ENCODE measurements at places on chromosomes 11 and 22.

DNA sequence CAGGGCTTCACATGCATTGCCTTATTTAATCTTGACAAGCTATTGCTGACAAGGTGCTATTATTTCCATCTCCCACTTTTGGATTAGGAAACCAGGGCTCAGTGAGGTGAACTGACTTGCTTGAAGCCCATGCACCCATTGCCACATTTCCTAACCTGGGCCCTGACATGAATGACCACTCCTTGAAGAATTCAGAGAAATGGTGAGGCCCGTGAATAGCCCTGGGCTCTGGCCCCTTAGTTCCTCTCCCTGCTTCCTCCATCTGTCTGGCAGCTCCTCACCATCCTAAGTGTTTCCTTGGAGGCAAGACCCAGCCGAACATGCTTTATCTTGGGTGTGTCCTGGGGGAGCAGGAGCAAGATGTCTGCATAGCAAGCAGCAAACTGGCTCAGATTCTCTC is 56.1 kb upstream of the NECTIN1 start:
- DNase-seq, result no peak

- no peak for DNase-seq
These were observed 106.7 kb downstream of the MRTFA start for GRCh38 chr22:40529821-40530220.

- DNase-seq, result no peak
These were observed 2.2 kb upstream of the RGL4 start for GRCh38 chr22:23688571-23688970.

- peak; percentile 77 for DNase-seq
These were observed 13.1 kb downstream of the EEF1G start for GRCh38 chr11:62560566-62561103.

GRCh38 chr11:27388001-27388400 is 25.0 kb upstream of the CCDC34 start:
- no peak for DNase-seq

DNA sequence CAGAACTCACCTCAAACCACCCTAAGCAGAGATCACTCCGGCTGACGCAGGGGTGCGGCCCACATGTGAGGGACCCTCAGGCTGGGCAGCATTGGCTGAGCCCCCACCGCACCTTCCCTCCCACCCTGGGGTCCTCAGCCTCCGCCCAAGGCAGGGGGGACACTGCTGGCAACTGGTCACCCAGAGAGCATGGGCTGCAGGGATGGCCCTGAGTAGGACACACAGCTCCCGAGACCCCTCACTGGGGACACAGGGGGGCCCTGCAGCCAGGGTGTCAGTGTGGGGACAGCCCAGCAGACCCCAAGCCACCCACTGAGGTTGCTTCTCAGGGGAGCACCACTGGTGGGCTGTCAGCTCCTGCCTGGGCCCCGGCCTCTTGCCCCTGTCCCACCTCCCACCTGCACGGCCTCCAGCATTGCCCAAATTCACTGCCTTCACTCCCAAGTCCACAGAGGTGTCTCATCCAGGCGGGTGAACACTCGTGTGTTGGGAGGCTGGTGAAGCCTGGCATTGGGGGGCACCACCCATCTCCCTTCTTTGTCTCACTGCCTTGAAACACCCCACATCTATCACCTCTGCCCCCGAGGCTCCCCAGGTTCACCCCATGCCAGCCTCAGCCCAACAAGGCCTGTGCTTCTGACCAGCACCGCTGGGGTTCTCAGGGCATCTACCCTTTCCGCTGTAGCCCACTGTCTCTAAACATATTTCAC is 4.7 kb downstream of the C11orf21 start:
- DNase-seq, result peak; percentile 11

DNA sequence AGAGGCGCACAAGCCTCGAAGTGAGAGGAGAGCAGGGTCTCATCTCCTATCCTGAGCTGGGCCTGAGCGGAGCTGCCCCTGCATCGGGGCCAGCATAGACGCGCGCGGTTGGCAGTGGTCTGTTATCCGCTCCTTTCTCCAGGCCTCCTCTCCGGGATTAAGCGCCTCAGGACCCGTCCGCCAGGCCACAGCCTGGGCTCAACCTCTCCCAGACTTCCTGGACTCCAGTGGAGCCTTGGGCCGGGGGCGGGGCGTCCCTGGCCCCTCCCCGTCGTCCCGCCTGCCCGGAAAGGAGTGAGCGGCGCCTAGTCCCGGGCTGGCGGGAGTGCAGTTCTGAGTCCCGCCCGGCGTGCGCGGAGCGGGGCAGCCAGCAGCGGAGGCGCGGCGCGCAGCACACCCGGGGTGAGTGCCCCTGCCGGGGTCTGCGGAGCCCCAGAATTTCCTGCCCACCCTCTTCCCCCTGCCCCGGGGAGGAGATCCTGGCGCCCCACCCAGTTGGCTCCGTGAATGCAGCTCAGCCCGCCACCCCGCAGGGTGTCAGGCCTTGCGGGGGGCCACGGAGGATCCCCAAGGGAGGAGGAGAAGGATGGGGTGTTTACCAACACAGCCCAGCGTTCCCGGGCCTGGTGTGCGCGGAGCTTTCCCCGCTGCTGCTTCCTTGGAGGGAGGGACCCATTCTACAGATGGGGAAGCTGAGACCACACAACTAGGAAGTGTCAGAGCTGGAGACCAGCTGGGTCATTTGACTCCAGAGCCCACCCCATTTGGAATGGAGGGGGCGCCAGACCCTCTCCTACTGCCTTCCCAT is at the start of gene TCIRG1:
TSS of gene TCIRG1 (plus strand) at position 308 of the 808 bp plus-strand sequence. CDS start 2,247 bp downstream, outside the sequence.
- peak; percentile 81 for DNase-seq

GRCh38 chr11:65538232-65538914 is 13.5 kb downstream of the SCYL1 start:
- DNase-seq, result no peak

DNA sequence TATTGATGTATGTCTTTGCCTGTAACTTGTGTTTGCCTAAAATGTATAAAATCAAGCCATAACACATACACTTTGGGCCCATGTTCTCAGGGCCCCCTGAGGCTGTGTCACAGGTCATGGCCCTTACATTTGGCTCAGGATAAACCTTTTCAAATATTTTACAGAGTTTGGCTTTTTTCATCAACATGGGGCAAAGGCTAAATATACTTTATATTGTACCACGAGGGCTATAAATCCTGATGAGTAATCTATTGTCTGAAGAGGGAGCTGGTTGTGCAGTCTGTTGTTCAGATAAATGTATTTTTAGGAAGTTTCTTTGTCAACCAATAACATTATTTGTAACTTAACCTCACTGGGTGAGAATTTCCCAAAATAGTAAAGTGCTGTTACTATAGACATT is 404.6 kb upstream of the DDI1 start:
- no peak for DNase-seq

Data from activated T-cell treated with anti-CD3 and anti-CD28 coated beads, Interleukin-2, amount 50 U/mL, for 48 hours (primary cell).